ENCODE measurements at places on chromosomes 1 and 21.
A peak's percentile ranks its signal among the peaks of the same experiment; 100 is the strongest.

DNA sequence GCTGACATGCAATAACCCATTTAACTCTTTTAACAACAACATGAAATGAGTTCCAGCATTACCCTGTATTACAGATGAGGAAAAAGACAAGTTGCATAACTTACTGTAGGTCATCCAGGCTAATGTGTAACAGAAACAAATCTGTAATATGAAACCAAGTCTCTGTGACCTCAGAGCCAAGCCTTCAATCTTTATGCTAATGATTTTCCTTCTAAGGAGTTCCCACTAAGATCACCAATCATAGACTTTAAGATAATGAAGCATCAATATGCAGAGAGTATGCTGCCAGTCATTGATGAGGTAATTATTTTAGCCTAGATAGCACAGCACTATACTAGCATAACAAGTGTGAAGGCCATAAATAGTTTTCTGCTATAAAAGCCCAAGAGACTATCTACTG is 35.6 kb upstream of the RNPC3 start:
- no peak for DNase-seq

DNA sequence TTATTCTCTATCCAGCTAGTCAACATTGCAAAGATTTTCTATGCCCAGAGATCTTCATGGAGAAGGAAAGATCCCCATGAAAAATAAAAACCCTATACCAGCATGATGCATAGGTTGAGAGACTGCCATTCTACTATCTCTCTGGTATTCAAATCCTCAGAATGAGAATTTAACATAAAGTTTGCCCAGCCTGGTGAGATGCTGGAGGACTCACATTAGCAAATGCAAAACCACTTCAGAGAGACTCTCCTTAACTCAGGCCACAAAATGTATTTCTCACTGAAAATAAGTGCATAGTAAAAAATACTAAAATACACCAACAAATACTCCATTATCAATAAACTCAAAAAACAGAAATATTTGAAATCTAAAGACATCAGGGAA is 430.0 kb upstream of the RUNX1 start:
- no peak for DNase-seq

DNA sequence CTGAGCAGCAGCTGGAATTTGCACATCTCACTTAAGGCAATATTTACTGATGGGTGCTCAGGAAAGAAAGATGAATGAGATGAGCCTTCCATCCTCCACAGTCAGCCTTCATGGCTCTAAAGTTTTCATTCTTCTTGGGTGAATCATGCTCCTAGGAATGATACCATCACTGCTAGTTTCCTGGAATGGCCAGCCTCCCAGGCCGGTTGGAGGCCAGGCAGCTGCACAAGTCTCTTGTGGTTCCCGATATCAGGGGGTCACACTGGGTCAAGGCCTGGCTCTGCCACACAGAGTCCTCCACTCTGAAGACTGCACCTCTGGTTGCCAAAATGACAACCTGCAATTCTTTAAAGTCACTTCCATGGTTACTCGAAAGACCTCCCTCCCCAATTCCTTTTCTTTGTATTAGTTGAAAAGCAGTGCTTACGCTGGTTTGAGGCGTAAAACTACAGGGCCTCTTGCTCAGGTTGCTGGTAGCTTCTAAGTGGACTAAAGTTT is 46.2 kb upstream of the PALMD start:
- no peak for DNase-seq

GRCh38 chr1:2384941-2385481 is 6.3 kb downstream of the MORN1 start:
- peak; percentile 62 for DNase-seq

DNA sequence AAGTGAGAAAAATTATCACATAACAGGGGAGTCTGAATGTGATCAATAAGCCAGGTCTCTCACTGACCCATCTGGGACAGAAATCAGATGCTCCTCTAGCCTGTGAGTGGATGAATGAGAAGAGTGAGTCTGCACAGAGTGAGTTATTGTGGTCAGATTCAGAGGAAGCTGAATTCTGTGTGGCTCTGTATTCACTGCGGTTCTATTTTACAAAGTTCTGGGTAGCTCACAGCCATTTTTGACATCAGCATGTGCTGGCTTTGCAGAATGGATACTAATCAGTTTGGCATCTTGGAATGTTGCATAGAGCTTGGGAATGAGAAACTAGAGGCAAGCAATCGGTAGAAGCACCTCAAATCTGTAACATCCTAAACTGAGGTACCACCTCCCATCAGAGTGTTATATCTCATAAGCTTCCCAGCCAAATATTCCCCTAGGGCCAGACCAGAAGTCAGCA is 3.8 kb downstream of the COLGALT2 start:
- no peak for DNase-seq

DNA sequence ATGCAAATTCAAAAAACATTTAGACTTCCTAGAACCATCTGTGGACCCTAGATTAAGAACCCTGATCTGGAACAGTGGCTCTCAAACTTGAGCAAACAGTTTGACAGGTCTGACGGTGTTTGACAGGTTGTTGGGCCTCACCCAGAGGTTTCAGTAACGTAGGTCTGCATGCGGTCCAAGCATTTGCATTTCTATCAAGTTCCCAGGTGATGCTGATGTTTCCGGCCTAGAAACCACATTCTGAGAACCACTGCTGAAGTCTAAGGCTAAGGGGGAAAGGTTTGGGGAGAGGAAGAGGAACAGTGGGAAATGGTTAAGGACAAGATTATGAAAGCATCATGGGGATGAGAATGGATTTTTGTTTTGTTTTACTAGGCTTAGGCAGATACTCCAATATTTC is 48.6 kb downstream of the MDM4 start:
- no peak for DNase-seq

DNA sequence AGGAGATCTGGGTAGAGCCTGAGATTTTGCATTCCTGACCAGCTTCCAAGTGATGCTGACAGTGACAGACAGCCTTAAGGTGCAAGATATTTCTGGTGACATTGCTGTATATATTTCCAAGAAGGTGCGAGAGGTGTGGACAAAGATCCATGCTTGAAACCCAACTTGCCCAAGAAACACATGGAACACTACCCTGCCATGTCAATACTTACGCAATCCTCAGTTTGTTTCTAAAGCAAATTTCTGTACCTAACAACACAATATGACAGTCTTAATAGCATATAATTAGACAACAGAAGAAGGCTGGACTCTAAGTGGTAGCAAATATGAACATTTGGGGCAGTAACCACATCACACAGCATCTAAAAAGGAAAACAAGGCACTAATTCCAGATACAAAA is 260.4 kb downstream of the DSCAM start:
- no peak for DNase-seq

- DNase-seq: no peak
Observed at GRCh38 chr1:100613817-100614559, 76.0 kb downstream of the GPR88 start.

DNA sequence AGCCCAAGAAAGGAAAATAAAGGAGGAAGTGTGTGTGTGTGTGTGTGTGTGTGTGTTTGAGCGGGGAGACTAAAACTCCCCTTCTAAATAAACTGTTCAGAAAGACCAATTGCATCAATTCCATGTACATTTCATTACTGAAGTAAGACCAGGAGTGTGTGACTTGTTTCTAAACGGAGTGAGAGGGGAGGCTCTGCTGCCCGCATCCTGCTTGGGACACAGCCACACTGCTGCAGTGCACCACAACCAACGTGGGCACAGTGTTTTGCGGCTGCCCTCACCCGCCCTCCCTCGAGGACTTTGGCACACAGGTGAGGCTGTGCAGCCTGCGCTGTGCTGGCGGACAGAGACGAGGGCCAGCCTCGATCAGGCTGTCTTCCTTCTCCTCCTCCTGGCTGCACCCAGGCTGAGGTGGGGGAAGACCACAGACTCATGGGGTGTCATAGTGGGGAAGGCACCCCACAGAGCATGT is 31.0 kb upstream of the H6PD start:
- no peak for DNase-seq

GRCh38 chr1:99852648-99853047 is 2.5 kb downstream of the AGL start:
- no peak for DNase-seq

- peak; percentile 79 for DNase-seq
Observed at GRCh38 chr1:44826375-44827196, 16.5 kb downstream of the PTCH2 start.

GRCh38 chr1:145788580-145788979 is 35.3 kb downstream of the RNF115 start:
- DNase-seq: no peak

- DNase-seq: no peak
Observed at GRCh38 chr1:169623132-169623926, 6.6 kb downstream of the SELP start.

GRCh38 chr1:247301176-247301540 is 30.5 kb downstream of the ZNF496 start:
- no peak for DNase-seq

DNA sequence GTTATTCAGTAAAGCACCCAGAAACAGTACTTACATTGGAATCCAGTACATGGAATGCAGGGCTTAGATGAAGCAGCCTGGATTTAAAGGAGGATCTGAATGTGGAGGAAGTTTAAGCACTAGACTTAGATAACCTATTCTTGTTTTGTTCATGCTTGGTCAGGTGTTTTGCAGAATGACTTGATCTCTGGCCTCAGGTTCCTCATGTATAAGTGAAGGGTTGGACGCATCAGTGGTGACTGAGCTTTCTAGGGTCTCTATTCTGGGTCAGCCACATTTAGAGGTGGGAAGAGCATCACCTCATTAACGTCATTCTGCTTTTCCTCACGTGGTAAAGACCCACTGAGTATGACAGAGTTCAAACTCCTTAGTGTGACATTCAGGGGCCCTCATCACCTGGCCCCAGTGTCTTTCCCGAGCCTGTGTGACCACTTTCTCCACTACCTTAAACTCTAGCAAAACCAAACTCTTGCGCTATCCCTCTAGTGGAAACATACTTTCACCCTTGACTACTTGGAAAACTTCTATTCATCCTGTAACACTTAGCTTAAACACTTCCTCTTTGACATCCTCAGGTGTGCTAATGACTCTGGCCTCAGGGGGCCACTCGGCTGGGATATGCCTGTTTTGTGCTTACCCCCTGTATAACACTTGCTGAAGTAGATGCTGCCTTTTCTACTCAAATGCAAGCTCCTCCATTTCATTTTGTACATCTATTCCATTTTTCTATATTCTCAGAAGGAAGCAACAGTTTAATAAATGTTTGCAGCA is 871 bp upstream of the ERICH3 start:
- no peak for DNase-seq

- DNase-seq: no peak
Observed at GRCh38 chr1:107149946-107150345, 9.1 kb downstream of the NTNG1 start.

GRCh38 chr1:42167611-42168390 is 3.3 kb upstream of the GUCA2A start:
- DNase-seq: peak; percentile 55

GRCh38 chr1:203538726-203539125 is 44.8 kb downstream of the OPTC start:
- no peak for DNase-seq

GRCh38 chr1:167454304-167454893 is 63.9 kb downstream of the CD247 start:
- DNase-seq: peak; percentile 15

DNA sequence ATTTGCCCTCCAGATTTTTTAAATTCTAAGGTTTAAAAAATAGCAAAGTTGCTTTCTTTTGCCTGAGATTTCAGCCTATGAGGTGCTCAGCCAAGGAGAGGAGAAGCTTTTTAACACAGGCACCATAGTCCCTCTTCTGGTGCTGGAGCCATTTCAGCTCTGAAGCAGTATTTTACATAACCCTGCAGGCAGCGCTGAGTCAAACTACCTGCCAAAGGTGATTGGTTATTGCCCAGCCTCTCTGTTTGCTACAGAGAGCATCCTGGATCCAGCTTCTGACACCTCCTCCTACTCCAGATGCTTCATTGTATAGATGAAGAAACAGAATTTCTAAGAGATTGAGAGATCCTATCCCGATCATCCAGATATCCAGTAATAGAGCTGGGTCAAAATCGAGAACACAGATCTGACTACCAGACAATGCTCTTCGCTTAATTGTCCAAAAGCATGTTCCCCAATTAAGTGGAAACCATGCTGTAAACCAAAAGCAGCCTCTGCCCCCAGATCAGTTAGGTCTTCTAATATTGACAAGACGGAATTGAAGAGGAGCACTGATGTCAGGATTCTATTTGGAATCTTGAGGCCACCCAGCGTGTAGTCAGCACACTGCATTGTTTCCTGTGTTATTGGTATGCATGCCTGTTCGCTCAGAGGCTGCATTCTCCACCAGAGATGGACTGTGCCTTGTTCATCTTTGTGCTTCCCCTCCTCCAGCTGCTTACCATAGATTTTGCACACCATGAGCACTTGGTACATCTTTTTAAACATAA is 22.1 kb downstream of the RGS8 start:
- no peak for DNase-seq

Measured in sigmoid colon (tissue), 7 donors.